Stimulated activated CD8-positive, alpha-beta memory T cell treated with anti-CD3 and anti-CD28 coated beads, Interleukin-2, amount 100 ng/mL, for 1 hour (primary cell): ENCODE measurements at places on chromosomes 3 and 15.

GRCh38 chr3:126354776-126355175, 2.4 kb downstream of the KLF15 start:
- no peak for DNase-seq

DNA sequence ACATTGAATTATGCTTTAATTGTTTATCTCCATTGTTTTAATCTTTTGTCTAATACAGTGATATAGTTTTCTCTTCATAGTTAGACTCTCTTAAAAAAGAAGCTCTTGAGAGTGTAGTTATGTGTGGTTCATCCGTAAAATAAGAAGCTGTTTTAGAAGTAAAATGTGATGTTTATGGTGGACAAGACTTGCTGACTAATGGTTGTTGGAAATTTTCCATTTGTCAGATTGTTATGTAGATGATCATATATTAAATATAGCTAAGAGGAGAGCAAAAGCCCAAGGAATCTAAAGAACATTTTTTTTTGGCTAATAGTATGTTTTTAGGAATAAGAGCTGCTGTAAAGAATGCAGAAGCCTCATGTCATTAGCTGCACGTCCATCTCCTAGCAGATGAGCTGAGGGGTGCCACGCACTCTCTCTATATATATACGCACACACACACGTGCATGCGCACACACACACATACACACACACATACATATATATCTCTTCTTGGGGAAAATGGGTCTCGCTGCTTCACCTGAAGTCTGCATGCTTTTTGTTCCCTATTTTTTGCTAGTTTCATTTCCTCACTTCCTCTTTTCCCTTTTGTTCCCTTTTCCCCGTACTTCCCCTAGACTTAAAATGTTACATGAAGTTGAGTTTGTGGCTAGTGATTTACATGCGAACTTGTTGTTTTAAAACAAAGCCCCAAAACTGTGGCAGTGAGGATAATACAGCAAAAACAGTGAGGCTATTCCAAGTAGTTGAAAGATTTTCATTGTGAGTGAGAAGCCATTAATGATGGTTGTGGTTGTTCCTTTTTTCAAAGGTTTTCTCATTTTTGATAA, 107.8 kb downstream of the MBNL1 start:
- DNase-seq, result no peak

- DNase-seq, result no peak
These were observed 69.5 kb downstream of the TRANK1 start for GRCh38 chr3:36875397-36875796.

- DNase-seq, result no peak
These were observed 41.9 kb upstream of the SLC41A3 start for GRCh38 chr3:126125781-126126251.

- no peak for DNase-seq
These were observed 43.5 kb upstream of the SLC6A11 start for GRCh38 chr3:10772271-10773161.

DNA sequence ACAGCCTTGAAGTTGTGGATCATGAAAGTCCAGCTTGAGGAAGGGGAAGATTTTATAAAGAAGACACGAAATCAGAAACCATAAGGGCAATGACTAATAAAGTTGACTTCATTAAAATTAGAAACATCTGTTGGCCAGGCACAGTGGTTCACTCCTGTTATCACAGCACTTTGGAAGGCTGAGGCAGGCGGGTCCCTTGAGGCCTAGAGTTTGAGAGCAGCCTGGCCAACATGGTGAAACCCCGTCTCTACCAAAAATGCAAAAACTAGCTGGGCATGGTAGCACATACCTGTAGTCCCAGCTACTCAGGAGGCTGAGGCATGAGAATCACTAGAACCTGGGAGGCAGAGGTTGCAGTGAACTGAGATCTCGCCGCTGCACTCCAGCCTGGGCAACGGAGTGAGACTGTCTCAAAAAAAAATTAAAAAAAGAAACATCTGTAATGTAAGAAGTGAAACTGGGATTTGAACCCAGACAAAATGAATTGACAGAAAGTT, 7.9 kb upstream of the UBXN7 start:
- DNase-seq, result no peak

DNA sequence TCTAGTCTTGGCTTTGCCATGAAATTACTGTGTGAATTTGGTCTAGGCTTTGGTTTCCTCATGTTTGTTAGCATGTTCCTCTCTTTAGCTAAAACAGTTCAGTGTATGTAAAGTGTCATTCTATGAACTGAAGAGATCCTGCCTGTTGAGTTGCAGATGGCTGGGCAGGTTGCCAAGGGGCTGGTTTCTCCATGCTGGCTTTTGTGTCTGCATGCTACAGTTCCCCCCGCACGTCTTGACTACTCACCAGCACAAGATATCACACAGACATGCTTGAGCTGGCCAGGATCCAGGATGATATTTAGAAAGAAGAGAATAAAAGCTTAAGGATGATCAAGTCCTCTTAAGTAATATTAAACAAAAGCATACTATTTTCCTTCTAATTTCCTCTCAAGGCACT, 90.2 kb downstream of the CERS3 start:
- DNase-seq, result no peak

DNA sequence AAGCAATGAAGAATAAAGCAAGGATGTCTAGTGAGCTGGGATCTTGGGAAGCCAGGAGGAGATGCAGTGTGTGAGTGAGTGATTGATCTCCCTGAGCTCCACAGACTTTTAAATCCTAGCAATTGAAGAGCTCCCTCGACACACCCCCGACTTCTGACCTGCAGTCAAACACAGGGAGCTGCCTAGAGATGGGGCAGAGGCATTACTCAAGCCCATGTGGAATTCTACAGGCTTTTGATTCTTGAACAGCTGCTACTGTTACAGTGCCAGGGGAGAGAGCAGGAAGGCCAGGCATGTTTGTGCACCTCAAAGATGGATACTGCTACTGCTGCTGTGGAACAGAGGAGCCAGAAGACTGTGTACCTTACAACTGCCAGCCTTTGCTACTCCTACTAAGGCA, 1403.1 kb upstream of the ALCAM start:
- DNase-seq, result no peak
